ENCODE measurements at places on chromosomes 4 and X.
A peak's percentile ranks its signal among the peaks of the same experiment; 100 is the strongest.

- no peak for DNase-seq
Measured at GRCh38 chr4:88101165-88101564, 57.3 kb downstream of the ABCG2 start.

DNA sequence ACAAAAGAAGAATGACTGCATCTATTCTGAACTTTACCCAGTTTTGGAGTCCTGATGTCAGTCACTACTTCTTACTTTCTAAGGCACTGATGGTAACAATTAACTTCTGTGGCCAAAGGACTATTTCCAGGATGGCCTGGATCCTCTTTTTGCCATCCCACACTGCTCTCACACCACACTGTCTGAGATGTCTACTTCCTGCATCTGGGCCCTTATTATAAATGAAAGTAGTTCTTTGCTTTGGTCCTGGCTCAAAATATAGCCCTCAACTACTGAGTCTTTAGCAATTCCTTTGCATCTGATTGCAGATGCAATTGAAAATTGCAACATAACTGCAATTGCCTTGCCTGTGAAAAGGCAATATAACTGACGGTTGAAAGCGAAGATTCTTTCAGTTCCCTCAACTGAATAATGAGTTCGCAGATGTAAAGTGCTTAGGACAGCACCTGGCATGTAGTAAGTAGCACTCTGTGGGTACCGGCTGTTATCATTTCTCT is 44.2 kb downstream of the COQ2 start:
- no peak for DNase-seq

DNA sequence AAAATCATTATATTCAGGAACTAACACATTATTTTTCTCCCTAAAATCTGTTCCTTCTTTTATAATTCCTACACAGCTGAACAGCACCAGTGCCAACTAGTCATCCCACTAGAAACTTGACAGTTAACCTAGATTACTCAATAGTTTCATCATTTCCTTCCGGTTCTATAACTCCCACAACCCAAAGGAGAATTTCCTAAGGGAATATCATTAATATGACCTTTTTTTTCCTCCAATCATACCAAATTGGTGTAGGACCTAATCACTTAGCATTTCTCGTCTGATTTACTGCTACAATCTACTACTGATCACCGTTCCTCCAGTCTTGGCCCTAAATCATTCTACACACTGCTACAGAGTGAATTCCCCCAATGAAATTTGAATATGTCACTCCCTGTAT is 45.9 kb downstream of the WDFY3 start:
- DNase-seq, result no peak

- no peak for DNase-seq
Measured at GRCh38 chrX:153800177-153800722, 5.8 kb downstream of the SSR4 start.

DNA sequence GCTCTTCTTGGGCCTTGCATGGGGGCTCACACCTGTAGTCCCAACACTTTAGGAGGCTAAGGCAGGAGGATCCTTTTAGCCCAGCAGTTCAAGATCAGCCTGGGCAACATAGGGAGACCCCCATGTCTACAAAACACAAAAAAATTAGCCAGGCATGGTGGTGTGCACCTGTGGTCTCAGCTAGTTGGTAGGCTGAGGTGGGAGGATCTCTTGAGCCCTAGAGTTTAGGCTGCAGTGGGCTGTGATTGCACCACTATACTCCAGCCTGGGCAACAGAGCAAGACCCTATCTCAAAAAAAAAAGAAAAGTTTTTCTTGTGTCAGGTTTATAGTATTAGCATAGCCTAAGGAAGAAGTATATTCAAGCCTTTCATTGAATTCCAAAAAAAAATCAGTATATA is 30.8 kb upstream of the FAM241A start:
- no peak for DNase-seq

- no peak for DNase-seq
Measured at GRCh38 chrX:147476008-147476407, 435.7 kb upstream of the FMR1 start.

GRCh38 chr4:107220976-107221375 is 184.9 kb upstream of the DKK2 start:
- DNase-seq, result no peak

DNA sequence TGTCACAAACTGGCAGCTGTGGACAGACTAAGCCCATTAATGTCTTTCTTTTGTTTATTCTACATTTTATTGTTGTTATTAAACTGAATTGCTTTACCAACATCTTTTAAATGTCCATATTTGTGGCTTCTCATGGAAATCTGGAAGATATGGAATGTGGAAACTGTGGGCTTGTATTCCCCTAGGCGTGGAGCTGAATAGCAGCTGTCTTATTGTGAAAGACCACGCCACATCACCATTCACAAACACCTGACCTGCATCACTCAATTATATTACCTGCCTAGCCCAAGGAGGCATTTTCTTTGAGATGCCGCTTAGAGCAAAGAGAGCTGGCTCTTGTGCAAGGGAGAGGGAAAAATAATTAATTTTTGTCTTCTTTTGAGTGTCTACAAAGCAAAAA is 96.9 kb upstream of the GPRIN3 start:
- no peak for DNase-seq

DNA sequence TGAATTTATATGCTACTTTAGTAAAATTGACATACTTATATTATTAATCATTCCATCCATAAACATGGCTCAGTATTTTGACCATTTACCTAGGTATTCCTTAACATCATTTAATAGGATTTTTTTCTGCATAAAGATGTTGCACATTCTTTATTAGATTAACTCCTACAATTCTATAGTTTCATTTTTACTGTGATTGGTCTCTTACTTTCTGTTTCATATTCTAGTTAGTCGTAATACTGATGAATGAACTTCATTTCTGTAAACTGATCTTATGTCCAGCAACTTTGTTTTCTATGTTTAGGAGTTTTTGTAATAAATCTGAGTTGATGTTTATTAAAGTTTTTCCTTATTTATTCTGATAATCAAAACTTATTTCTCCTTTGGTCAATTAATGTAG is 278.2 kb upstream of the CXXC4 start:
- DNase-seq, result no peak

DNA sequence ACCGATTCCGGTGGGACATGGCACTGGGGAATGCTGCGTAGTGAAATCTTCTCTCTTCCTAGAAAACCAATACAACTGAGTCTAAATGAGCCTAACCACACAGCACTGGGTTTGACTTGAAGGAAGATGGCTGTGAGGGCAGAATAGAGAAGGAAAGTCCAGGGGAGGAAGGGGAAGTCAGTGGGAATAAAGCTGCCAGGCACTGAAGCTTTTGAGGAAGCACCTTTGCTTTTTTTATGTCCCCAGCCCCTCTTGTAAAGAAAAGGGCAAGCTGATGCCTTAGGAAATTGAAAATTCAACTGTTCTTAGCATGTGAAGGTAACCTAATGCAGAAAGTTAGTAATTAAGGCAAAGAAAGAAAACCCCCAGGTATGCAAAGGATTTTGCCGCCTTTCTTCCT is 20.6 kb downstream of the MED28 start:
- DNase-seq, result no peak

GRCh38 chr4:77015390-77015789 is 60.4 kb downstream of the CCNI start:
- no peak for DNase-seq

DNA sequence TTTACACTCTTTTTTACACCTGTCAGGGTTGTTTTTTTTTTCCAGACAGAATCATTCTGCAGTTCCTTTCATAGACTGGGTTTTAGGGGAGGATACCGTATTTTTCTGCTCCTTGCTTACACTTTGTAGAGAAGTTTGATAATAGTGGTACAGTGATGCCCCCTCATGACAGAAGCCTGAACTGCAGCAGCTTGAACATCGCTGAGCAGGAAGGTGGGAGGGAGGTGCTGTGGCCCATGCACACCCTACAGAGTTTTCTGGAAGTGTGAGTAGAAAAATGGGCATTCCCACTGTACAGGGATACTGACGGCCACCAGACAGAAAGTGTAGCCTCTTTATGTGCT is 54.5 kb downstream of the RAB40A start:
- DNase-seq, result peak; percentile 54

DNA sequence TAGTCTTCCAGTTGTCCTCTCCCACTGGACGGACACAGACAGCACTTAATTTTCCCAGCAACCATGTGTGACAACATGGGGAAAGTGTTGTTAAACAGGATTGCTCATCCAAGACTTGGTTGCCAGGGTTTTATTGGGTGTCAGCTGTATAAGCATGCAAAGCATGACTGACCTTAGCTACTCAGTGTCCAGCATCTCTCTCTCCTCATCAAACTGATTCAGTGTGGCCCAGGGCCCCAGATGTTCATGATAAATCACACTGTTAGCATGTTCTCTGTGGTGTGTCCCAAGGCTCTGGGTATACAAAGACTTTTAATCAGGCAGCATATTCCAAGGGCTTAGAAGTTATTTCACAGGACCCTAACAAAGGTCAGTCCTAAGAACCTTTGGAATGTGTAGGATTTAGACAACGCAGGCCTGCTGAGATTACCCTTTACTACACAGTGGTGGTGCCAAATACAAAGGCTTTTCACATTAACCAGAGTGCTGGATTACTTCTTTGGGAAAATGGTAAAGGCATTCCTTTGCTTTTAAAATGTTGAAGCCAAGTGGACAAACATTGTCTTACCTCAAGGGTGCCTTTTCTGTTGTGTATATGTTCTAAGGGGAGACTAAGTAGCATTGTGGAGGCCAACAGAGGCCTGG is 213.3 kb downstream of the GLUD2 start:
- DNase-seq, result no peak

- no peak for DNase-seq
Measured at GRCh38 chr4:38925492-38926413, 58.1 kb downstream of the FAM114A1 start.

DNA sequence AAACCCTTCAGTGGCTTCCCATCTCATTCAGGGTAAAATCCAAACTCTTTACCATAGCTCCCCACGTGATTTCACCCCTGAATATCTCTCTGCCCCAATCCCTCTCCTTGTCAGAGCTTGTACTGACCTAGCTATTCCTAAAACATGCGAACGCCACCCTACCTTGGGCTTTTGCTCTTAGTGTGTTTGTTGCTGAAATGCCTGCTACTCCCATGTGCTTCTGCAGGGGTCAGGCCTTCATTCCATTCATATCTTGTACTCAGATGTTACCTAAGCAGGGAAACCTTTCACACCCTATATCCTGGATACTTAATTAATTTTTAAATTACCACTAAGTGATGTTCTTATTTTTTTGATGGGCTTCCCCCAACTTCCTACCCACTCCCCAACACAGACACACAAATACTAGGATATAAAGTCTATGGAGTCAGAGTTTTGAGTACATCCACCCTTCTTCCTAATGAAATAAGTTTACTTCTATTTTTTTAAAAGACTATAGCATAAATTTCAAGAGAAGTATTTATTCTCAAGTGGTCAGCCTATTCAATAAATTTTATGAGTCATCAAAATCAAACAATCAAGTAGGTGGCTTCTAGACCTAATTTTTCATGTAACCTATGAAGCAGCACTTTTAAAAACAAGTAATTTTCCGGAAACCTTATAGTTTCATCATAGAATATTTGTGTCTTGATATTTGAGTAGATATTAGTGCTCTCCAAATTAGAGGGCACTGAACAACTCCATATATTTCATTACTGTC is 189.4 kb downstream of the RAPGEF2 start:
- no peak for DNase-seq

DNA sequence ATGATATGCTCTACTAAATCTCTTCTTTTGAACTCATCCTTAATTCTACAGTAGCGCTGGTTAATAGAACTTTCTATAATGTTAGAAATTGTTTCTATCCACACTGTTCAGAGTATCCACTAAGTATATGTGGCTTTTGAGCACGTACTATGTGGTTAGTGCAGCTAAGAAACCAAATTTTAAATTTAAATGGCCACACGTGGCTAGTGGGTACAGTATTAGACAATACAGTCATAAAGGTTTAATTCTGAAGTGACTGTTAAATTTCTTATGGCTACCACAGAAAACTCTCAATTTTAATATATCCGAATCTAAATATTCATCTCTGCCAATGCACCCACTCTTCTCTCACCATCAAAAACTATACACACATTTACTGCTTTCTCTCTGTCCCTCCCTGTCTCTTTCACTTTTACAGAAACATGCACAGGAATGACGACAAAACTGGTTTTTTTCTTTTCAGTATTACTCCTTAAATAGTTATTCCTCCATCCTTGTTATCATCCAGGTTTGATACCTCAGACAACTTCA is 583.9 kb downstream of the KCTD8 start:
- no peak for DNase-seq

DNA sequence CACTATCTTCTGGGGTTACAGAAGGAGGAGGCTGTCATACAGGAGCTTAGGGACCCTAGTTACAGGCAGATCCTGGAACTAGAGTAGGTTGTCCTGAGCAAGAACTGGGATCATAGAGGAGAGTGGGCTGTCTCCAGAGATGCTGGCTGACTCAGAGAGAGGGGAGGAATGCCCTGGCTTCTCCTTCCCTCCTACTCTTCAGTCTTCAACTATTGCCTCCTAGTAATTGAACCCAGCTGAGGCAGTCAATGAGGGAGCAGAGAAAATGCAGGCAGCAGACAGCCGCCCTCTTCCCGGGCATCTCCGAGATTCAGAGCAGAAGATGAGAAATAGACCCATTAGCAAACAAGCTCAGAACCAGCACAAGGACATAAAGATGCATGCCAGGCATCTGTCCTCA is 118.3 kb upstream of the PDE5A start:
- DNase-seq, result no peak

- no peak for DNase-seq
Measured at GRCh38 chr4:75514949-75515612, 808 bp downstream of the THAP6 start.

GRCh38 chr4:48629458-48629857 is 139.4 kb downstream of the ZAR1 start:
- DNase-seq, result no peak

DNA sequence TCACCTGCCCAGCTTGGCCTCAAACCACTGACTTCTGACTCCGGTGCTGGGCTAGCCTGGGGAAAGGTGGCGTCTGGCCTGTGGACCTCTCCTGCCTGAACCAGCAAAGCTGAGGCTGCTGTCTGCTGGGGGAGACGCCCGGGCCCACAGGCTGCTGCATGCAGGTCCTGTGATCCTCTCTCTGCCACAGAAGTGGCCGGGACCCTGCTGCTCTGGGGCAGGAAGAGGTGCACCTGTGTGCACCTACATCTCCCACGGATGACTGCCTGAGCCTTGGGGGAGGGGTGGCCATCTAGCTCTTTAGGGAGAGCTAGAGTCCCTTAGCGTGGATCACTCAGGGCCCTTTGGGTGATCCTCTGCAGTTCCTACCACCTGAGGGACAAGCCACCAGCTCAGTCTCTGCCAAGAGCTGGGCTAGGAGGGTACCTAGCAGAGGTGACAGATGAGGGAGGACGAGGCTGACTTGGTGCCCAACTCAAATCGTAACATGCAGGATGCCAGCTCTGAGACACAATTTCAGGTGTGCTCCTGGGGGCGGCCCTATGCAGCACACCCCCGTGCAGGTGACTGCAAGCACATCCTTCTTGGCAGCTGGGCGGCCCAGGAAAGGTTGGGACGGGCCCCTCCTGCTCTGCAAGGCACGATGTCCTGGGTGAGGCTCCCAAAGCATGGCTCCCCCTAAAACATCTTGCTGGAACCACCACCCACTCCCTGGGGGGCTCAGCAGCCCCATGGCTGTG is 22.5 kb downstream of the LETM1 start:
- DNase-seq, result no peak

- no peak for DNase-seq
Measured at GRCh38 chrX:65633826-65634225, 33.6 kb upstream of the MSN start.

Measured in stimulated activated CD4-positive, alpha-beta T cell treated with anti-CD3 and anti-CD28 coated beads, Interleukin-1b, Interleukin-23, amount 100 ng/mL, for 24 hours (primary cell).